ENCODE measurements at places on chromosomes 16 and 17. TPM values are rescaled to one million over a fixed set of nuclear protein-coding genes. Genes with fewer than 3 reads are reported as not detected.

- no peaks in the 10 kb centered on the region for H3K27me3 ChIP-seq
- no peak overlapping the region for H3K4me3 ChIP-seq
- peak overlapping the region; percentile 55 for H3K27ac ChIP-seq
- H3K36me3 ChIP-seq = no peaks in the 10 kb centered on the region
- peaks cover 50% of the 10 kb centered on the region for H3K4me1 ChIP-seq
Observed at GRCh38 chr17:77995146-77995852, 36.8 kb downstream of the TNRC6C start.

- H3K36me3 ChIP-seq = peaks cover 23% of the 10 kb centered on the region
- no peak for DNase-seq
- peak overlapping the region; percentile 50 for H3K27ac ChIP-seq
- no peaks in the 10 kb centered on the region for H3K27me3 ChIP-seq
Observed at GRCh38 chr16:56748191-56748590, 18.3 kb downstream of the NUP93 start.

DNA sequence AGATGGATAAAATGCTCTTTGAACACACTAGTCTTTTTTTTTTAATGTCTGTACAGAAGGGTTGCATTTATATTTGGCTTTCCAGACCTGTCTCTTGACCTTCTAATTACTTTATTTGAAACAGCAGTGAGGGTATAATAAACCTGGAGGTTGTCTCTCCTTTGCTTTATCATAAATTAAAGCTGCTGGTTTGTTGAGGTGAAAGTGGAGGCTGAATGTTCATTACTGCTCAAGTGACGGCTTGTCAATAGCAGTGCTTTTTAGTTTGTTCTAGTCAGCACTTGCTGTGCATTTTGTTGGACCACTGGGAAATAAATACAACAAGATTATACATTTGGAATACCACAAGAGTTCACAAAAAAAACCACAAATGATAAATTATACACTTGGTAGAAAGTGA is 264.2 kb downstream of the IRX3 start:
- peaks cover 7% of the 10 kb centered on the region for H3K4me1 ChIP-seq
- no peak for DNase-seq
- H3K27ac ChIP-seq = no peak overlapping the region
- no peak overlapping the region for H3K4me3 ChIP-seq

- H3K27me3 ChIP-seq = peaks cover 47% of the 10 kb centered on the region
- DNase-seq = peak; percentile 88
Observed at GRCh38 chr17:64773836-64774761, 112.0 kb upstream of the SMURF2 start.

- H3K27ac ChIP-seq = no peak overlapping the region
- H3K27me3 ChIP-seq = peaks cover 3% of the 10 kb centered on the region
- H3K4me3 ChIP-seq = no peak overlapping the region
- H3K4me1 ChIP-seq = no peaks in the 10 kb centered on the region
- no peak for DNase-seq
- peaks cover 28% of the 10 kb centered on the region for H3K36me3 ChIP-seq
Observed at GRCh38 chr16:24577167-24577566, 37.8 kb downstream of the RBBP6 start.

DNA sequence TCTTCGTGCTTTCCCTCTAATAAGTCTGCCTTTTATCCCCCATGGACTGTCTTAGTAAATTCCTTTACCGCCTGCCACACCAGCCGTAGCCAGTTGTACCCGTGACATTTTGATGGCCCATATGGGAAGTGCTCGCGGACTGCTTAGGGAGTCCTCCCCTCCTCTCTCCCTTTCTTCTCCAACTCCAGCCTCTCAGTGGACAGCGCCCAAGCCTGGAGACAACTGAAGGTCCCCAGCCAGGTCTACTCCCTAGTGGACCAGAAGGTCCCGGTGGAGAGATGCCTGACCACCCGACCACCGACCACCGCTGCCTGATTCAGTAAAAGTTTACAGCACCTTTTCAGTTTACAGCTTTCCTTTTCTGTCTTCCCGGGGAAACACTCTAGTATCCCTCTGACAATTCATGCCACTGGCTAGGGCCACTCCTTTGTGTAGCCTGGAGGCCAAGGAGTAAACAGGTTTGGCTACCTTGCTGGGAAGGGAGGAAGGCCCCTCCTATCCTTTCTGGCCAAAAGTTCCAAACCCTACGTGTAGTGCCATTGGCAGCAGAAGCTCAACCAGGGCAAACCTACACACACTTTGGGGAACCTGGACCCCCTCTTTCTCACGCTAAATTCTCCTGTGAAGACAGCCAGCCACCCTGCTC is 18.0 kb downstream of the CTRB2 start:
- no peak overlapping the region for H3K4me3 ChIP-seq
- H3K27ac ChIP-seq = no peak overlapping the region
- DNase-seq = no peak
- no peaks in the 10 kb centered on the region for H3K27me3 ChIP-seq

DNA sequence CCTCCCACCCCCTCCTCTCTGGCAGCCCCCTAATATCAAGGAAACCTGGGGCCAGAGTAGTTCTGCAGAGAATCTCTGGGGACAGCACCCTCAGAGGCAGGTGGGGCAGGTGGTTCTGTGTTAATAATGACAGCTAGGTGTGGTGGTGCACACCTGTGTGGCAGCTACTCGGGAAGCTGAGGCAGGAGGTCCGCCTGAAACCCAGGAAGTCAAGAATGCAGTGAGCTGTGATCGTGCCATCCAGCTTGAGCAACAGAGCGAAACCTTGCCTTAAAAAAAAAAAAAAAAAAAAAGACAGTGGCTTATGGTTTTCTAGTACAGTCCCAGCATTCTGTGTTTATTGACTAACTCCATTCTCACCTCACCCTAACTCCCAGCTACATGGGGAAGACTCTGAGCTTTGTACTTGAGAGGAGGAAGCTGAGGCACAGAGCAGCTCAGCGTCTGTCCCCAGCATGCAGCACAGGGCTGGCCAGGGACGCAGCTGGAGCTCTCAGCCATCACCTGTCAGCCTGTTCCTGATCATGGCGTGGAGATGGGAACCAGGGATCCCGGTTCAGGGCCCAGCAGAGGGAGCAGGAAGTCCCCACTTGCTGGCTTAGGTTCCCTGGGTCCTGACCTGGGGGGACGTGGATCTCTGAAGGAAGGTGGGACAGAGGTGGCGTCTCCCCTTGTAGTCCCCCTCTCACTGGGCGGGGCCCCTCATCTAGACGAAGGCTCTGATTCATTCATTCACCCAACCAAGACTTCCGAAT is 6.1 kb downstream of the DBNDD1 start:
- no peak overlapping the region for H3K27ac ChIP-seq
- peaks cover 4% of the 10 kb centered on the region for H3K4me1 ChIP-seq
- H3K36me3 ChIP-seq = peaks cover 11% of the 10 kb centered on the region
- DNase-seq = no peak
- H3K27me3 ChIP-seq = no peaks in the 10 kb centered on the region

- H3K27me3 ChIP-seq = no peaks in the 10 kb centered on the region
- H3K4me1 ChIP-seq = no peaks in the 10 kb centered on the region
- H3K36me3 ChIP-seq = no peaks in the 10 kb centered on the region
- no peak for DNase-seq
- H3K27ac ChIP-seq = no peak overlapping the region
Observed at GRCh38 chr17:55318081-55318480, 53.3 kb downstream of the HLF start.

DNA sequence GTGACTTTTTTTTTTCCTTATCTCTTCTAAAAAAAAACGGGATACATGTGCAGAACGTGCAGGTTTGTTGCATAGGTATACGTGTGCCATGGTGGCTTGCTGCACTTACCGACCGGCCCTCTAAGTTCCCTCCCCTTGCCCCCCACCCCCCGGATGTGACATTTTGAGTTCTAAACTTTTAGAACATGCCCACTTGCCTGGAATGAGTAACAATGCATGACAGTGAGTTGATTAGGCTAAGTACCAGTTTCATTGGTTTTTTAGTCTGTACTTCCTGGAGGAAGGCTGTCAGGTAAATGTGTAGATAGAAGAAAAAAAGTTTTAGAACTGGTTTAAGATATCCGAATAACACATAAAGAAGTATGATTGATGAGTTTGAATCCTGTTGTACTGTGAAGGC is 4.0 kb downstream of the BPTF start:
- peaks cover 51% of the 10 kb centered on the region for H3K4me1 ChIP-seq
- H3K4me3 ChIP-seq = peak overlapping the region; percentile 98
- no peaks in the 10 kb centered on the region for H3K27me3 ChIP-seq
- DNase-seq = no peak
- H3K36me3 ChIP-seq = peaks cover 12% of the 10 kb centered on the region

DNA sequence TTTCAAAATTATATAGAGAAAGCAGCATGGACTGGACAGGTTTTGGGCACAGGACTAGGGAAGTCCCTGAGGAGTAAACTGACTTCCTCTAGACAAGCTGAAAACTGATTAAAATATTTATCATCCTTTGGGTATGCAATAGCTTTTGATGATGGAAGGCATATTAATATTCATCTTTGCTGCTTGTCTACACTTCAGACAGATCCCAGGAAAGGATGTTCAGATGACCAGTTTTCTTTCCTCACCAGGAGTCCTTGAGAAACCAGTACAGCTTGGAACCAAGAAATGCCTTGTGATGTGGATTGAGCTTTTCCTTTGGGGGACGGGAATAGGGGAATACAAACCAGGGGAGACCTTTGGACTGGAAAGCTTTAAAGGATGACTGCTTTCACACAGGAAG is 195.5 kb downstream of the FTO start:
- H3K27me3 ChIP-seq = no peaks in the 10 kb centered on the region
- H3K27ac ChIP-seq = no peak overlapping the region
- no peak overlapping the region for H3K4me3 ChIP-seq

- H3K27ac ChIP-seq = no peak overlapping the region
- H3K4me3 ChIP-seq = no peak overlapping the region
Observed at GRCh38 chr17:64472564-64472963, 23.6 kb downstream of the MILR1 start.

DNA sequence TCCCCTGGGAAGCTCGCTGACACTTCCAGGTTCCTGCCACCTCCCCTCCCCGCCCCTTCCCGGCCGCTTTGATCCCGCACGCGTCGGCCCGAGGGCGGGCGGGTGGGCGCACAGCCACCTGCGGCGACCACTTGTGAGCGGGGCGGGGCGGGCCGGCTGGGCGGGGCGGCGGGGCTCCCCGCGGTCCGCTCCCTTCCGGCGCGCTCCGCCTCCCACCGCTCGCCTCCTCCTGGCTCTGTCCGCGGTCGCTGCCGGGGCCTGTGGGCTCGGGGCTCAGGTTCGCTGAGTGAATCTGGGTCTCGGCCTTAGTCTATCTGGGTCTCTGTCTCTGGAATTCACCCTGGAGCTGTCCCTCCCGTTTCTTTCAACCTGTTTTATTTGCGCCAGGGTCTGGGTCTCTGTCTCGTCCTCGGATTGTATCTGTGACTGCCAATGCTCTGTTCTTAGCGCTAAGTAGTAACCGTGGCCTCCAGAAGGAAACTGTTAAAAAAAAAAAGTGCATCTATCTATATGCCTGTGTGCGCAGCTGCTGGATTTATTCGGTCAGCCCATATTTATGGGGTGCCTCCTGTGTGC is 2.7 kb upstream of the HES7 start:
- peak; percentile 60 for DNase-seq
- H3K4me1 ChIP-seq = peaks cover 20% of the 10 kb centered on the region
- H3K4me3 ChIP-seq = peak overlapping the region; percentile 85
- H3K27me3 ChIP-seq = peaks cover 78% of the 10 kb centered on the region

GRCh38 chr17:75921596-75921995 is 16.9 kb upstream of the MRPL38 start:
- peaks cover 5% of the 10 kb centered on the region for H3K36me3 ChIP-seq
- H3K27ac ChIP-seq = no peak overlapping the region
- H3K4me3 ChIP-seq = no peak overlapping the region
- no peaks in the 10 kb centered on the region for H3K4me1 ChIP-seq
- DNase-seq = no peak

GRCh38 chr17:35775583-35775982 is 14.9 kb downstream of the C17orf50 start:
- no peak overlapping the region for H3K4me3 ChIP-seq
- no peak overlapping the region for H3K27ac ChIP-seq
- peaks cover 33% of the 10 kb centered on the region for H3K4me1 ChIP-seq

GRCh38 chr17:413016-413350 is 60.4 kb upstream of the RPH3AL start:
- no peak overlapping the region for H3K27ac ChIP-seq
- no peak for DNase-seq
- no peak overlapping the region for H3K4me3 ChIP-seq
- peaks cover 13% of the 10 kb centered on the region for H3K27me3 ChIP-seq

DNA sequence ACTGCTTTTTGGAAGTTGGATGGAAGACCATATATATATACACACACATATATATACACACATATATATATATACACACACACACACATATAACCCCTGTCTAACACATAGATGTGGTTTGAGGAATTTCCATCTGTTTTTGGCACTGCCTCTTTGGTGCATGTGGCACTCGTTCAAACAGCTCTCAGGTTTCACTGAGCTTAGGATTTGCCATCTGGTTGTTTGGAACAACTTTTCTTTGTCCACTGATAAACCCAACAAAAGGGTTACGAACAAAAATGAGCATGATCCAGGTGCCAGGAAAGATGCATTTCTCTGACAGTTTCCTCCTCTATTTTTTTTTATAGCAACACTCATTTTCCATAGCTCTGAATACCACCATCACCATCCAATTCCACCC is 14.6 kb upstream of the KCNJ16 start:
- H3K4me1 ChIP-seq = peaks cover 7% of the 10 kb centered on the region
- no peaks in the 10 kb centered on the region for H3K27me3 ChIP-seq
- H3K27ac ChIP-seq = no peak overlapping the region
- H3K4me3 ChIP-seq = no peak overlapping the region
- no peaks in the 10 kb centered on the region for H3K36me3 ChIP-seq
- DNase-seq = no peak

- no peaks in the 10 kb centered on the region for H3K27me3 ChIP-seq
- DNase-seq = no peak
- no peak overlapping the region for H3K4me3 ChIP-seq
- H3K4me1 ChIP-seq = peaks cover 22% of the 10 kb centered on the region
- peak overlapping the region; percentile 52 for H3K27ac ChIP-seq
- peaks cover 10% of the 10 kb centered on the region for H3K36me3 ChIP-seq
Observed at GRCh38 chr17:12081720-12082119, 61.0 kb downstream of the MAP2K4 start.

GRCh38 chr17:48543107-48543853 is 1.6 kb downstream of the HOXB2 start:
- peaks cover 98% of the 10 kb centered on the region for H3K27me3 ChIP-seq
- peak overlapping the region; percentile 69 for H3K4me3 ChIP-seq
- no peaks in the 10 kb centered on the region for H3K36me3 ChIP-seq

The PRR11 gene
- total RNA-seq = 70.3 TPM

The MT4 gene
- total RNA-seq = not detected

The LDHD gene
- total RNA-seq = 12.6 TPM

The TMEM106A gene
- 3.8 TPM for total RNA-seq

The ABHD15 gene
- 2.8 TPM for total RNA-seq

The ZFPM1 gene
- total RNA-seq = 8.1 TPM

The MGAT5B gene
- 11.5 TPM for total RNA-seq

The SETD1A gene
- total RNA-seq = 29.3 TPM

The PYCARD gene
- 35.2 TPM for total RNA-seq

The MYL4 gene
- not detected for total RNA-seq

The TSPOAP1 gene
- total RNA-seq = 10.9 TPM

The RGS11 gene
- 1.8 TPM for total RNA-seq

All from WTC11 (cell line).